NCI-H82 (cell line): ENCODE measurements at places on chromosomes 12 and 14.
A peak's percentile ranks its signal among the peaks of the same experiment; 100 is the strongest.

GRCh38 chr12:4763549-4763948 is 43.3 kb downstream of the GALNT8 start:
- DNase-seq: peak; percentile 87

DNA sequence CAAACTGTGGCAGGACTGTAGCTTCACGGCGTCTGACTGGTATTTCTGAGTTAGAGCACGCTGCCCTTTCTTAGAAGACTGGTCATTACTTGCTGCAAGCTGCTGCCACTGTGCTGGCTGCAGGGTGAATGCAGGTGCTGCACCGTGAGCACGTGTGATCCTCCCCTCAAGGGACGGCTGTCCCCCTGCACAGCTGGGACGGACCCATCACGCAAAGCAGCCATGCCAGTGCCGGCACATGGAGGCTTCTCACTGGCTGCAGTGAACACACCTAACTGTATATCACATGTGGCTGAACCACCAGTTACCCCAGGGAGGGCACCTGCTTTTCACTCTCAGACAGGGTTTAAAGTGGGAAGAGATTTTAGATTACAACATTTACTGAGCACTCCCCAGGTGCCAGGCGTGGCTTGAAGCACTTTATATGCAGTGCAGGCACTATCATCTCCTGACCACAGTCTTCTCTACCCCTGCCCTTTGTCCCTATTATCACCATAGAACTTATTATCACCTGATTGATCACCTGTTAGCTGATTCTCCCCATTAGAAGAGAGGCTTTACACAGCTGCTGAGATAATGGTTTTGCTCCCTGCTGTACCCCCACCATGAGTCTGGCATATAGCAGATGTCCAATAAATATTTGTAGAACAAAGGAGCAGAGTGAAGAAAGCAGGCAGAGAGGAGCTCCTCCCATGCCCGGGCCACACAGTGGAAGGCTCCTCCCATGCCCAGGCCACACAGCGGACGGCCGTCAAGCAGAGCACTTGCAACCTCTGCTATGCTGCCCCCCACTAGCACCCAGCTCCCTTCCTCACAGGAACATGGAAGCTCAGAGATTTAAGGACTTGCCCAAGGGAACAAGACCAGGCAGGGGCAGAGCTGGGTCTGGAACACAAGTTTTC is 25.9 kb downstream of the SLC25A47 start:
- peak; percentile 39 for DNase-seq

DNA sequence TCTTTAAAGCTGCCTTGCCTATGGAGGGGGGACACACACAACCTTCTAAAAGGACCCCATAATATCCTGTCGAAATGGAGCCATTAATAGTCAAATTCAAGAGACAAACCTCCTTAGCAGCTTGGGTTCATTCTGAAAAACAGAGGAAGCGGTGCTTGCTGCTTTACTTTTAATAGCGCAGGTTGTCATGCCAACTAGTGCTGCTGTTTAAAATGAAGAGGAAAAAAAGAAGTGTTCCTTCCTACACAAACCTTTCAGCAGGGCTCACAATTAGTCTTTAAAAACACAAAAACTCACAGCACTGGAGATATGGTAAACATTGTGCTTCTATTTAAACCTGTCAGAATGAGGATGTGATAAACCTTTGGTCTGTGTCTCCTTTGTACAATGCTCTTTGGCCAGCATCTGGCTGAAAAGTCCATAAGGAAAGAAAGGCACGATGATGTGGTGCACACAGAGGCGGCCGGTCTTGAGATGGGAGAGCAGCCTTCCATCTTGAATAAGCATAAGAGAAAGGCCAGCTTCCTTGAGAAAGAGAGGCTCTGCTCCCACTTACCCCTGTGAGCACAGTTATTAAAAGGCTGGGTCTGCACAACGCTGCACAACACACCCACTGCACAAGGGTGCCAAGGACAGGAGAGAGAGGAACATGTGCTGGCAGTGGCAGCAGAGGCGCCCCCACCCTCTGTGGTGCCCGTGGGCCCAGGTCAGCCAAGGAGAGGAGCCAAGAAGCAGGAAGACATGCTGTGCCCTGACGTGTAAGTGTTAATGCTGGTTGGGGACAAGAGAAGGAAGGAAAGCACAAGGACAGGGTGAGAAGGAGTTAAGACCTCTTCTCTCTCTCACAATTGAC is 144.6 kb downstream of the TTC7B start:
- no peak for DNase-seq

DNA sequence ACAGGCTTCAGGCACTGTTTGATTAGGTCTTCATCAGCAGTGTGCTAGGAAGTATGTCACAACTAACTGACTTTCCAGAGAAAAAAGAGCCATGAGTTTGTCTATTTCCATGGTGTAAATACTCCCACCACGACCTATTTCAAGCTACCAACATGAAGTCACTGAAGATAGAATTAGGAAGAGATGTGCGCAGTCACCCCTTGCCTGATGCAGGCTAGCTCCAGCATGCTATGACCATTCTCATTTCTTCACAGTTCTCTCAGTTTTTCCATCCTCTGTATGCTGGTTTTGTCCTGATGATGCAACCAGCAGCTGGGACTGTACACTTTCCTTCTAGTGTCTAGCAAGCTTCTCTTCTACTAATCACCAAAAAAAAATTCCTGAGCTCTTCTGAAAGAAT is 191.6 kb upstream of the NUDT4 start:
- no peak for DNase-seq

DNA sequence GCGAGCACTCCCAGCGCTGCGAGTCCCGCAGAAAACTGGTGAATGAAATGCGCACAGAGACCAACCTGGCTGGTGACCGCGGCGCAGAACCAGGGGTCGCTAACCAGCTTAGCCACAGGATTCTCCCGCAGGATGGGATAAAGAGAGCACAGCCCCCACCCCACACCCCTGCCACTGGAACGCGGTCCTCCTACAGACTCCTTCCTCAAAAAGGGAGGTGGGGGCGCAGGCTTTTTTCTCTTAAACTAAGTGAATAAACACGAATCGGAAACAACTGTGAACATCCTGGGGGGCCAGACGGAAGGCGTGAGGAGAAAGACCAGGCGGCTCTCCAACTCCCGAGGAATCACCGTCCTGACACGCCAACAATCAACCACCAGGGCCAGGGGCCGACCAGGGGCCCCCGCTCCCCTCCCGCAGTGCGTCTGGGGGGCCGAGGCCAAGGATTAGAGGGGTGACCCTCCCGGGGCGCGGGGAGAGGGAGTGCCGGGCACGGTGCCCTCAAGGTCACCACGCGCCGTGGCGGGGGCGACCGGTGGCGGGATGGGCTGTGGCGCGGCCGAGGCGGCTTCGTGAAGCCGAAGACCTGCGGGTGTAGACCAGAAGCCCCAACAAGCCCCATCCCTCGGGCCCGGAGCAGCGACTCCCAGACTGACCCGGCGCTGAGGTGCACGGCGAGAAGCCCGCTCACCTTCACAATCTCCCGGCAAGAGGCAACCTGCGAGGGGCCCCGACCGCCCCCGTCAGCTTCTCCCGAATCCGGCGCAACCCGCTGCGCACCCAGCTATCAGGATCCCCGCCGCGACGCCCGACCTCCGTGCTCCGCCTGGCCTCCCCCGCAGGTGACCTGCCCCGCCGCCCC is 704 bp downstream of the ATP2B1 start:
- DNase-seq: peak; percentile 80
